ELR (cell line): ENCODE measurements at places on chromosomes 4 and X.

- peak; percentile 83 for DNase-seq
Measured at GRCh38 chr4:74932832-74933561, at the start of gene PARM1. Gene PARM1, plus strand, starts transcription at chr4:74933116. Its CDS starts 212 bp downstream, at chr4:74933328.

DNA sequence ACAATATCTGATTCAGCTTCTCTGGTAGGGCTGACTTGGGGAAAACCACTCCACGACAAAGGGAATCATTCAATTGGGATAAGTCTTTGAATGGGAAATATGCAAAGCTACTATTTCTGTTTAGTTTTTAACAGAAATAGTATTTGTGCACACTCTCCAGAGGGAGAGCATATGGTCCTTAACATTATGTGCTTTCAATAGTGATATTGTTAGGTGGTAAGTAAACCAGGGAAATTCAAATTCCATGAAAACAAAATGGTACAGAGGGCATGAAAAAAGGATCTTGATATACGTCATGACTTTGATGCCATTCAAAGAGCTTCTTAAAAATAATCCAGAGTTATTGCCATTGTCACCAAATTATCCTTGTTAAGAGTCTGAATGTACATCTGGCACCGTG, 47.1 kb upstream of the CITED1 start:
- no peak for DNase-seq

- no peak for DNase-seq
Measured at GRCh38 chr4:99586797-99587196, 12.2 kb downstream of the MTTP start.

DNA sequence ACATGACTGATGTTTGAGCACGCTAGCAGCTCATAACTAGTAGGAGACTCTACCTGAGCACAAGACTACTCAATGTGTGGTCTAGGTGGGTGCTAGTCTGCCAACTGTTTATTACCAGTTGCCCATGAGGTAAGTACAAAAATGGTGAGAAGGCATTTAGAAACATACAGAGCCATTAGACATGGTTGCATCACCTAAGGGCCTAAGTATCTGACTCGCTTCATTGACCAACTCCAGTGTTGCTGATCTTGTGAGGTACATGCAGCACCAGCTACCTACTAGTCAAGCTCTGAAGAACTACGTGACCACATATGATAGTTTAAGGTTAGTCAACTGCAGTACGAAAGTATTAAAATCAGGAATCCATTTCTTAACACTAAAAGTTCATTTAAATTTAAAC, 39.9 kb downstream of the APBB2 start:
- DNase-seq = peak; percentile 38

GRCh38 chr4:172163215-172163614, 350.0 kb downstream of the GALNTL6 start:
- no peak for DNase-seq

GRCh38 chr4:138555108-138555507, 313.0 kb upstream of the SLC7A11 start:
- peak; percentile 7 for DNase-seq

- peak; percentile 91 for DNase-seq
Measured at GRCh38 chrX:154547245-154548027, at the start of gene IKBKG. Gene IKBKG, plus strand, starts transcription at chrX:154547620. Its CDS starts 4,383 bp downstream, at chrX:154552003.

GRCh38 chr4:74084984-74085383, 14.0 kb downstream of the CXCL2 start:
- no peak for DNase-seq

- DNase-seq = no peak
Measured at GRCh38 chr4:90345549-90346215, 218.5 kb downstream of the CCSER1 start.

DNA sequence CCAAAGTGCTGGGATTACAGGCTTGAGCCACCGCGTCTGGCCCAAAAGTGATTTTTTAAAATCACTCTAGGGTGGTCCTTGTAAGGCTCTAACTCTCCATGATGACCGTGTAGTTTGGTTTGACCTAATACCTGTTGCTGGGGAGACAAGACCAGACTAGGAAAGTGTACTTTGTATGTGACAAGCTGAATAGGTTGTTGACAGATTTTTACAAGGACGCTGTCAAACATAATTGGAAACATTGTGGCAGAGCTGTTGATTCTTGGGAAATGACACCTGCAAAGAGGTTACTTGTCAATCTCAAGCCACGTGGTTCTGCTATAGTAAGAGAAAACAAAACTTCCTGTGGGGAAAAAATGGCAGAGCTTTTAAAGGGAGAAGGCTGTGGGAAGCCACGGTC, 802.4 kb upstream of the HS3ST1 start:
- no peak for DNase-seq

DNA sequence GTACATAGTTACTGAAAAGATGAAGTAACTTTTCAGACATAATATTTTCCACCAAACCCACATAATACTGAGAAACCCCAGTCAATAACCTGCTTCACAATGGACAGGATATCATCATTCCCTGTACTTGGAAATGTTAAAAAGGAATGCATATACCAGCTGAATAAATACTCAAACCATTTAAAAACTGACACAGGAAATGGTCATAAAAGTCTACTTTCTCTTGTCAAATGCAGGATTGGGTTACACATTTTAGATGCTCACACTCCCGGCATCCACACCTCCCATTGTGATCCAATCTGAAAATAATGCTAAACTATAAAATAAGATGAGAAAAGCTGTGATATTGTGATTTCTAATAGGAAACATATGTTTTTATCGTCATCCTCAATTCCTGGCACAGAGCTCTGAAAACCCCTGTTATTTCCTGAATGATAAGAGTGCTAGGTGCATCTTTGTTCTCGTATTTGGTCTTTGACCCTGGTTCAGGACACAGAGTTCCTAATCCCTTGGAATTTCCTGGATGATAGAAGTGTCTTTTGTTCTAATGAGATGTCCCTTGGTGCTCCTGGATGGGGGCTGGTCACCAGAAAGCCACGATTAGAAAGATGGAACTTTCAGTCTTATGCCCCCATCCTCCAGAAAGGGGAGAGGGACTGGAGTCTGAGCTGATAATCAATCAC, 821.3 kb downstream of the TRIML1 start:
- DNase-seq = no peak

GRCh38 chr4:163447481-163447880, 26.1 kb downstream of the TKTL2 start:
- no peak for DNase-seq

DNA sequence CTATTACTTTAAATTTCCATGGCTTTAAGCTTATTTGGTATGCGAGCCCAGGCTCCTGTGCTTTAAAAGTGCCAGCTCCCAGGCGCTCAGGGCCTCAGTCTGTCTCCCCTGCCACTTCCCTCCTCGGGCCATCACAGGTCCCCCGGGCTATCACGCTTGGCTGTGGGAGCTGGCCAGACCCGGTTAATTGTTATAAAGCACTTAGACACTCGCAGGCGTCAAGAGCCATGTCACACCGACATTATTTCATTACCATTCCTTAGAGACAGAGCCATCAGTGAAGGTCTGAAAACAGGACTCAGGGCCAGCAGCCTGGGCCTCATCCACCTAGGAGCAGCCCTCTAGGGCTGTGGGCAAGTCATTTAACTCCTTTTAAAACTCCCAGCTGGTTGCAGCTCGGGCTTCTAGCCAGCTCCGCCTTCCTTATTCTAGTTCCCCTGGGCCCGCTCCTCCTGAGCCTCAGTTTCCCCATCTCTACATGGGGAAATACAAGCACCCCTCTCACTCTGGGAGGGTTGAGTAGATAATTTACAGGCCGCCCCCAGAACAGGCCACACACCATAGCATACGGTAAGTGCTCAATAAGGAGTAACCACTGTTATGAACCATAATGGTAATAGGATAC, 99.0 kb downstream of the HMX1 start:
- DNase-seq = no peak

- no peak for DNase-seq
Measured at GRCh38 chrX:12378706-12379105, 240.4 kb downstream of the FRMPD4 start.

- DNase-seq = no peak
Measured at GRCh38 chr4:152565333-152565732, 29.4 kb upstream of the FBXW7 start.

DNA sequence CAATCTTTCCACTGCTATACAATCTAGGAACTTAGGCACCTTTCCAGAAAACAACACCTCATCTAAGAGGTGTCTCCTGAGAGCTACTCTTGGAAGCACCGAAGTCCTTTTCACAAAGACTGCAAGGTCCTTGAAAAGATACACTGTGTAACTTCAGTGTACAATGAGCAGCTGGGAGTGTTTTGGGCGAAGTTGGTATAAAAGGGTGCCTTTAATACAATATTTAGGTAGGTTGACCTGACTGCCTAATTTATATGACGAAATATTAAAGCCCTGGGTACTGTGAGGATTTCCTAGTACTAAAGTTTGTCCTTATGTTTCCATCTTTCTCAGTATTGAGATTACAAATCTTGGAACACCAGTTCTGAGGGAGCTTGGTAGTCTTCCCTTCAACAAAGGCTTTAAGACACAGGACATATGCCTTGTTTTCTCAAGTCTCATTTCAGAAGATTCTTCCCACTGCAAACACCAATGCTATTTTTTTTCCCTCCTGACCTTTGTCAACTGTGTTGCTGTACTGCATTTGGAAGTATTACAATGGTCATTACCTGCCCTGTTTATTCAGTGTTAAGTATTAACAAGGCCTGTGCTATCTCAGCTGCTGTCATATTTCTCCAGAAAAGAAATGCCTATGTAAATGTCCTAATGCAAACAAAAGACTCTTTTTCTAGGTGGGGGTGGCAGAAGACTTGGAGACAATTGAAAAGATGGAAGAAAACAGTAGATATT, 134.2 kb downstream of the MAML3 start:
- DNase-seq = no peak

DNA sequence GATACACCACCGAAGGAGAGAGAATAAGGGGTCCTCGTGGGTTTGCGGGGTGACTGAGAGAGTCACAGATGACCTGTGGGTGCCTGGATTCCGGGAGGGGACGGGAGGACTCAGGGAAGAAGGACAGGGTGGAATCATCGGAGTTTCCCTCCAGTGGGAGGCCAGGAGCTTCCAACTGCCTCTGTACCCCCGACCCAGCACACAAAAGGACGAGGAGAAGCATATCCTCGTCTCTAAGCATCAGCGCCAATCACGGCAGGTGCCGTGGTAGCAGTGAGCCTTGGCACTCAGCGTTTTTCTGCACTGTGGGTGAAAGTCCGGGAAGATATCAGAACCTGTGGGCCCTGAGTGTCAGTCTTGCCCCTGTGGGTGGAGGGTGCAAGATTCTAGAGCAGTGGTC, 62.0 kb downstream of the ASMT start:
- no peak for DNase-seq

- DNase-seq = peak; percentile 19
Measured at GRCh38 chr4:82421796-82422560, 8.3 kb downstream of the HNRNPDL start.

GRCh38 chr4:41678086-41678816, 70.3 kb downstream of the PHOX2B start:
- DNase-seq = peak; percentile 21

GRCh38 chrX:111410590-111411078, 1.4 kb downstream of the DCX start:
- no peak for DNase-seq

DNA sequence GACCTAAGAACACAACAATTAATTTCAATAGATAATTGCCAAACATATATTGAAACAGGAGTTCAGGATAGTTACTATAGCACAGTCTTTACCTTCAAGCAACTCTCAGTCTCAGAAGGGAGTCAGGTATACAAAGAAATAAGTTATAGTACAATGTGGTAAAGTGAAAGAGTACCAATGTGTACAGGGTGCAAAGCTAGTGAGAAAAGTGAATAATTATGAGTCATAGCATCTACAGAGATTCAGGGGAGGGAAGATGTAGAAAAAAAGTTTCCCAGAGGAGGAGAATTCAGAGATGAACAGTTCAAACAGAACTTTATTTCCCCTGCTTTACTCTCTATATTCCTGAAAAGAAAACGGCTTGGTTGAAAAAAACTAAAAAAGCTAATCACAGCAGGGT, 22.7 kb upstream of the DKK2 start:
- DNase-seq = peak; percentile 58

- no peak for DNase-seq
Measured at GRCh38 chrX:130906776-130907175, 3.8 kb upstream of the ENOX2 start.

DNA sequence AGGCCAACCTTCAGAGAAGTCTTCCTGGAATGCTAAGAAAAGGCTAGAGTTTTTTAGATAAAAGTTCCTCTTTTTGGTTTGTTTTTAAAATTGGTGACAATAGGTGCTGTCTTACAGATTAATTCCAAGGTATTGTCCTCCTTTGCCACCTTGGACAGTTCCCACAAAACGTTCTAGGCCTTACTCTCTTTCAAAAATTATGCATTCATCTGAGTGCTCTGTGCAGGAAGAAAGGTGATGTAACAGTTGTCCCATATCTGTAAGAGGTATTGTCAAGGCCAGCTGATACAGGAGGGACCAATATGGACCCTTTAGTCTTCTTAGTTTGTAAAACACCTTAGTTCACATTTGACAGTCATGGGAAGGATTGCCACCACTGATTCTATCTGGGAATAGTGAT, 15.9 kb upstream of the CXCL5 start:
- DNase-seq = no peak

- peak; percentile 61 for DNase-seq
Measured at GRCh38 chr4:174314770-174315169, 31.1 kb downstream of the CEP44 start.

GRCh38 chr4:92381616-92382015, 77.8 kb downstream of the GRID2 start:
- DNase-seq = no peak

GRCh38 chr4:88353324-88353723, 25.3 kb upstream of the HERC6 start:
- peak; percentile 10 for DNase-seq

GRCh38 chr4:120915336-120915735, 7.2 kb downstream of the PRDM5 start:
- no peak for DNase-seq

DNA sequence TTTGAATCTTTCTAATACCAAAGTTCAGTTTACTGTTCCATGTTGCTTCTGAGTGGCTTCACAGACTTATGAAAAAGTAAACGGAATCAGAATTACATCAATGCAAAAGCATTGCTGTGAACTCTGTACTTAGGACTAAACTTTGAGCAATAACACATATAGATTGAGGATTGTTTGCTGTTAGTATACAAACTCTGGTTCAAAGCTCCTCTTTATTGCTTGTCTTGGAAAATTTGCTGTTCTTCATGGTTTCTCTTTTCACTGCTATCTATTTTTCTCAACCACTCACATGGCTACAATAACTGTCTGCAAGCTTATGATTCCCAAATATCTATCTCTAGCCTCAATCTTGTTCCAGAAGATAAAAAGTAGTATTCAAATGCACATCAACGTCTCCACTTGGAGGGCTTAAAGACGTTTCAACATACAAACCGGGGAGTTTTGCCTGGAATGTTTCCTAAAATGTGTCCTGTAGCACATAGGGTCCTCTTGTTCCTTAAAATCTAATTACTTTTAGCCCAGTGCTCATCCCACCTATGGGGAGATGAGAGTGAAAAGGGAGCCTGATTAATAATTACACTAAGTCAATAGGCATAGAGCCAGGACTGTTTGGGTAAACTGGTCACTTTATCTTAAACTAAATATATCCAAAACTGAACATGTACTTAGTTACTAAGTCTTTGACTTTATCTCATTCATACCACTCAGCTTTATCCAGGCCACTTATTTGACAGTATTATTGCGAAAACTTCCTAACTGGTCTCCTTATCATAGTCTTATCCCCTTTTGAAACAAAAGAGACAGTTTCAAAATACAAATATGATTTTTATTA, 3.6 kb upstream of the AFP start:
- no peak for DNase-seq
